ENCODE measurements at places on chromosomes 16 and 17.
A peak's percentile ranks its signal among the peaks of the same experiment; 100 is the strongest.

DNA sequence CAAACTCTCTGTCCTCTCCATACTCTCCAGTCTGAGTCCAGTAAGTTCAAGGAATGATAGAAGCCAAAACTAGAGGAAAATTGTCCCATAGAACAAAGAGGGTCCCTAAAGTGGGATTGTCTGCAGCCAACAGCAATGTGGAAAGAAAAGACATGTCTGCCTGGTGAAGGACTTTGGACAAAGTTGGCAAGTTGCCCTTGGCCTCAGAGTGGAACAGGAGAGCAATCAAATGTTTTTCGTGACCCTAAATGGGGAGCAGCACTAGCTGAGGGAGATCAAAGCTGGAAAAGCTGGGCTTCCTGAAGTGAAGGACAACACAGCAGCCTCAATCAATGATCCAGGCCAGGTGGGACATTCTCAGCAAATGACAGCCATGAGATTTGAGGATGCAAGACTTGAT is 183.5 kb downstream of the CHD9NB start:
- no peak for DNase-seq

DNA sequence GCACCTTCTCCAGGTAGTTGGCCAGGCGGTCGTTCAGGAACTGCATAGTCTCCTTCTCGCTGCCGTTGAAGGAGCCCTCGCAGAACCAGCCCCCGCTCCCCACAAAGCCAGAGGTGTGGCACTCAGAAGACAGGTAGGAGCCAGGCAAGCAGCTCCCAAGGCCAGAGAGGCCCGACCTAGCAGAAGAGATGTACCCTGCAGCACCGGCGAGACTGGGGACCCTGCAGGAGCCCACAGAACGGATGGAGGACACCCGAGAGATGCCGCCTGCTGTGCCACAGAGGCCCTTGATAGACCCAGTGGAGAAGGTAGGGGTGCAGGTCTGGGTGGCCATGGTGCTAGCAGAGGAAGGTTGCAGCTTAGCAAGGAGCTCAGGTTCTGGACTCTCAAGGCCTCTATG is at the start of gene KRT36:
KRT36 (minus strand) TSS at position 380 of the 400 bp plus-strand sequence; CDS start at position 334, 46 bp downstream.
- DNase-seq: no peak

DNA sequence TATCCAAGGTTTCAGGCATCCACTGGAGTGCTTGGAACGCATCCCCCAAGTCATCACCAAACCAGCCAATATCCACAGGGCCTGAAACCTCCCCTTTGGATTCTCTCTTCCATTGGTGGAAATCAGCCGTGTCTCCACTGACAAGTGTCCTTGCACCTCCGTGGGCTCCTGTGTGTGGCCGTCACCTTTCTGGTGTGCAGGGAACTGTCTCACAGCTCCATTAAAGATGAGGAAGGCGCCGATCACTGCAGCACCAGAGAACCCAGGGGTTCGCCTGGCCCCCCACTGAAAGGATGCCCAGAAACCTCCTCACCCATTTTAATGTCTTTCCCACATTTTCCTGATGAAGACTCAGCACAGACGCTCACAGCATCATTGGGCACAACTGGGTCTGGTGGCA is 17.8 kb upstream of the METRNL start:
- no peak for DNase-seq

DNA sequence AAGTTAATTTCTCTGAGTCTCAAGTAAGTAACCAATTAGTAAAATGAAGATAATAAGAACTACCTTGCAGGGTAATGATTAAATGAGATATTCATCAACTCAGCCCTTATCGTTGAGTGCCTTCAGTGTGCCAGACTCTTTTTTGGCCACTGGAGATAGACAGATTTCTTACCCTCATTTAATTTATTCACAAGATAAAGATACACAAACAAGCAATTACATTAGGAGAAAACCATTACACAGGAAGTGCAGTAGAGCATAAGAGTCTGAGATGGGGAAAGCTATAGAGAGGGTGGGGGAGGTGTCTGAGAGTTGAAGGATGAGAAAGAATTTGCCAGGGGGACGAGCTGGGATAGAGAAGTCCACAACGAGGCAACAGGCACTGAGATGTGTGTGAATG is 72.5 kb upstream of the BCAR1 start:
- no peak for DNase-seq

DNA sequence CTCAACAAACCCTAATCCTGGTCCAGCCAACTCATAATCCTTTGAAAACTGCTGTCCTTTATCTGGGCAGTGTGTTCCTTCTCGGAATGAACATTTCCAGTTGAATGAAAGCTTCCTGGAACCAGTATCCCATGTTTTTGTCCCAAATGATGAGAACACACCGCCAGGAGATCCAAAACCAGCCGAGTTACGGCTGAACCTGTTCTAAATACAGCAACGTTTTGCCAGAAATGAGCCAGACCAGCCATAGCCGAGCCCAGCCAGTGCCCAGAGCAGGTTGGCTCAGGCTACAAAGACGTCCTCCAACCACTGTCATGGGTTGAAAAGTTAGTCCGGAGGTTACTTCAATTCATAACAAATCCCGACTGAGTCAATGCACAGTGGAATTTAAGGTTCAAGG is 67.6 kb upstream of the FOXF1 start:
- DNase-seq: no peak

DNA sequence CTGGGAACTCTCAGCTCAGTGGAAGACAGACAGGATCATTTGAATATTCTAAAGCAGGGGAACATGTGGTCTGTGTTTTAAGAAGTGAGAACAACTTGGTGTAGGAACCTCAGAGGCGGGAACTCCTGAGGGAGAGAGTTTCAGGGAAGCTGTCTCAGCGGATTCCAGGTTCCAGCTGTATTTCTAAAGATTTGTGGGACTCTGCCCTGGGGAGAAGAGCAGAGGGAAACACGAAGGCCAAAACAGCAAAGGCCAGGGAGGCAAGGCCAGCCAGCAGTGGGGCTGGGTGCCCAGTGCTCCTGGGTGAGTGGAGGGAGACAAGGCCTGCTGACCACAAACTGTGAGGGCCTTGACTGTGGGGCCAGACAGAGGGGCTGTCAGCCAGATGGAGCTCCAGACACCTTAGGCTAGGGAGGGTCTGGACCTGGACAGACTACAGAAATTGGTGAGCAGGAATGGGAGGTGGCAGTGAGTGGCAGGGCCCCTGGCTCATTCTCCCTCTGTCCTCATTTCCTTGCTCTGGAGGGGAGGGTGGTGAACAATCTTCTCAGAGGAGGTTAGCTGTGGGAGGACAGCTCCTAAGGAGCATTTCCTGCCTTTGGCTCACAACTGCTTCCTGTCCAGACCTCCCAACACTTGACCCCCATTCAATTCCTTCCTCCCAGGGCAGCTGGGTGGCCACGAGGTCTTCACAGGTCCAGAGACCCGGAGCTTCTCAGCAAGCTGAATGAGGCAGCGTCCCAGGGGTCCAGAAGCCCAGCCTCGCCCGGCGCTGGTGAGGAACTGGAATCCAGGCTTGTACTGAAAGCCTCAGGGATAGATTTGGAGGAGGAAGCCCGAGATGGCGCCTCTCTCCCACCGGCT is 21.0 kb upstream of the FZD2 start:
- no peak for DNase-seq

DNA sequence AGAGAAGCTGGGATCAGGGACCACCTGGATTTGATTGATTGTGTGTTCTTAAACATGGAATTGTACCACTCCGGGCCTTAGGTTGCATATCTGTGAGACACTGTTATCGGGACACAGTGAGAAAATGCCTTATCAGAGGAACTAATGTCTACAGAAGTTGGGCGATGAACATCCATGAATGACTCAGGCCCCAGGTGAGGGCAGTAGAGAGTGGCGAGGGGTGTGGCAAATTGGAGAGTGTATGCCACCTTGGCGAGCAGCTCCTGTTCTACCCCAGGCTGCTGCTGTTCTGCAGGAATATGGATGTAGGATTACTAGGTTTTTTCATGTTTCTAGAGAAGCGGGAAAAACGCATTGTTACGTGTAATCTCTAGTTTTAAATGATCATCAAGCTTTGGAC is 38.8 kb downstream of the CLEC16A start:
- no peak for DNase-seq

- no peak for DNase-seq
Observed at GRCh38 chr16:56354016-56354415, 71.3 kb downstream of the AMFR start.

- DNase-seq: peak; percentile 89
Observed at GRCh38 chr16:86566601-86566965, at the start of gene FOXC2. Gene FOXC2, plus strand, starts transcription at chr16:86566829. Its CDS starts 507 bp downstream, at chr16:86567336.

DNA sequence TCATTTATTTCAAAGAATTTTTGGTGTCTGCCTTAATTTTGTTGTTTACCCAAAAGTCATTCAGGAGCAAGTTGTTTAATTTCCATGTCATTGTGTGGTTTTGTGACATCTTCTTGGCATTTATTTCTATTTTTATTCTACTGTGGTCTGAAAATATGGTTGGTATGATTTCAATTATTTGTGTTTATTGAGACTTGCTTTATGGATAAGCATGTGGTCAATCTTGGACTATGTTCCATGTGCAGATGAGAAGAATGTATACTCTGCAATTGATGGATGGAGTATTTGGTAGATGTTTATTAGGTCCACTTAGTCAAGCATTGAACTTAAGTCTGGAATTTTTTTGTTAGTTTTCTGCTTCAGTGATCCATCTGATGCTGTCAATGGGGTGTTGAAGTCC is 383.0 kb downstream of the PMP22 start:
- no peak for DNase-seq

DNA sequence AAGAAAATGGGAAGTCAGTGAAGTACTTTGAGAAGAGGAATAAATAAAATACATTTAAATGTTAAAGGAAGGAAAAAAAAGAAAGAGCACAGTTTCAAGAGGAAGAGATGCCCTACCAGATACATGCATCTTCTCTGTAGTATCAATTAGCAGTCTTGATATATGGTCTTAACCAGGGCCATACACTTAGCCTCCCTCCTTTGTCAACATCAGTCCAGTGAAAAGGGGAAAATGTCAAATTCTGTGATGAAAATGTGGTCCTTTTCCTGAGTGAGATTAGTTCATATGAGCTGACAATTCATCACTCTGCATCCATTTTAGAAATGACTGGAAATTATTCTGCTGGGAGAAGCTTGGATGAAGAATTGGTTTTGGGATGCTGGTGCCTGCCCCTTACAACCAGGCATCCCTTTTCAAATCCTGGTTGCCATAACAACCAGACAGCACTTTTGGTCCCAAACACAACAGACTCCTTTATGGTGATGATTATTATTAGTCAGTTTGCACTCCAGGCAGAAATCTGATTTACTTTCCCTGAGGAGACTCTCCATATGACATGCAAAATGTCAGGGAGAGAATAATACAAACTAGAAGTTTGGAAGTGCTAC is 933.6 kb upstream of the CDH8 start:
- DNase-seq: no peak

DNA sequence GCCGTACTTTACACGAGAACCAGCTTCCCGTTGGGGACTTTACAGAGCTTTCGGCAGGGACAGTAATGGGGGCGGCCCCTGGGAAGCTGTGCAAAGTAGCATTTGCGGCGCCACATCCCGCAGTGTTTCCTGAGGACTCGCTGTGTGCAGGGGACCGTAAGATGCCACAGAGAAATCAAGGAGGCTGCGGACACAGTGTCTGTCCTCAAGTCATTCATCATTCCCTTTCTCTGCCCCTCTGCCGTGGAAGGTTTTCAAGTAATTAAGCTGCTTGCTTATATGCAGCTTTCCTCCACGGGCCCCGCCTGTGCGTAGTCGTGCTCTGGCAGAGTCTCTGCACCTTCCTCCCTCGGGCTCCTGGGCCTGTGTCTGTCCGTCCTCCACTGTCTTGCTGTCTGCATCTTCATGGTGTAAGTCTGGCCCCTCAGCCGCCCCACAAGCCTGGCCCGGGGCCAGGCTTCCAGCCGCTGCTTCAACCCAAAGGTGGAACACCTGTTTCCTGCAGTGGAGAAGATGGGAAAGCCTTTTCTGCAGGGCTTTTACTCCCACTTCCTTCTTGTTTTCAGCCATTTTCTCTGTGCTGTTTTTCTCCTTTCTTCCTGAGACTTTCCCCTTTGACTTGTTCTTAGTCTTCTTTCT is 216.9 kb upstream of the CHMP6 start:
- DNase-seq: no peak

GRCh38 chr17:28735242-28735722 is 6.7 kb downstream of the NEK8 start:
- DNase-seq: peak; percentile 60

DNA sequence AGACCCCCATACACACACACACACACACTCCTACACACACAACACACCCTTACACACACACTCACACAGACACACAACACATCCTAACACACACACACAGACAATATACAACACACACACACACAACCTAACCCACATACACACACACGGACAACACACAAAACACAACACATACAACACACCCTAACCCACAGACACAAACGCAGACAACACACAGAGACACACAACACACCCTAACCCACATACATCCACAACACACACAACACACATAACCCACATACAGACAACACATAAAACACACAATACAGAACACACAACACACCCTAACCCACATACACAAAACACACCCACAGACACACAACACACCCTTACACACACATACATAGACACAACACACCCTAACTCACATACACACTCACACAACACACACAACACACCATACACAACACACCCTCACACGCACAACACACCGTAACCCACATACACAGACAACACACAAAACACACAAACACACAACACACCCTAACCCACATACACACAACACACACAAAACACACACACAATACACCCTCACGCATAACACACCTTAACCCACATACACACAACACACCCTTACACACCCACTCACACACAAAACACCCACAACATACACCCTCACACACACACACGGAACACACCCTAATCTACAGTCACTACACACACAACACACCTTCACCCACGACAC is 4.4 kb downstream of the ASGR1 start:
- DNase-seq: no peak

DNA sequence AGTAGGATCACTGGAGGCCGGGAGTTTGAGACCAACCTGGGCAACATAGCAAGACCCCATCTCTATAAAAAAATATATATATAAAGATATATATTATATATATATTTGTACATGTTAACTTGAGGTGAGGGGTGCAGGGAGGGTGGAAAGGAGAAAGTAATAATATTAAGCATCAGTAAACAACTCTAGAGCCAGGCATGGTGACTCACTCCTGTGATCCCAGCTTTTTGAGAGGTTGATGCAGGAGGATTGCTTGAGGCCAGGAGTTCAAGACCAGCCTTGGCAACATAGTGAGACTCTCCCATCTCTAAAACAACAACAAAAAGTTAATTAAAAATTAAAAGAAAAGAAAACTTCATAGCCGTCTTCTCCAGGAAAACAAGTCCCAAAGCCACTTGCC is 61.7 kb upstream of the SMURF2 start:
- no peak for DNase-seq

DNA sequence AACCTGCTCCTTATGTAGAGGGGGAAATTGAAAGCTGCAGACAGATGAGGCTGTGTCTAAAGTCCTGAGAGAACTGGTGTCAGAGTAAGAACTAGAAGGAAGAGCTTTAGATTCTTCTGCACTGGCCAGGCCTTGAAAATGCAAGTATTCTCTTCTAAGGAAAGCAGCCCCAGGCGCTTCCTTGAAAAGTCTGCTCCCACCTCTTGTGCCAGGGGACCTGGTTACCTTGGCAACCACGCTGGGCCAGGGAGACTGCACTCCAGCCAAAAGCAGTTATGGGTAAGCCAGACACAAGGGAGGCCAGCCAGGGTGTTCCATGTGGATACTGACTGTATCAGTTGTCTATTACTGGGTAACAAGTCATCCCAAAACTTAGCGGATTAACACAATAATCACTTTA is 228.6 kb upstream of the SDK2 start:
- DNase-seq: no peak

- peak; percentile 27 for DNase-seq
Observed at GRCh38 chr16:77238593-77238992, 39.4 kb downstream of the SYCE1L start.
